ENCODE measurements at places on chromosomes 3 and 15.

DNA sequence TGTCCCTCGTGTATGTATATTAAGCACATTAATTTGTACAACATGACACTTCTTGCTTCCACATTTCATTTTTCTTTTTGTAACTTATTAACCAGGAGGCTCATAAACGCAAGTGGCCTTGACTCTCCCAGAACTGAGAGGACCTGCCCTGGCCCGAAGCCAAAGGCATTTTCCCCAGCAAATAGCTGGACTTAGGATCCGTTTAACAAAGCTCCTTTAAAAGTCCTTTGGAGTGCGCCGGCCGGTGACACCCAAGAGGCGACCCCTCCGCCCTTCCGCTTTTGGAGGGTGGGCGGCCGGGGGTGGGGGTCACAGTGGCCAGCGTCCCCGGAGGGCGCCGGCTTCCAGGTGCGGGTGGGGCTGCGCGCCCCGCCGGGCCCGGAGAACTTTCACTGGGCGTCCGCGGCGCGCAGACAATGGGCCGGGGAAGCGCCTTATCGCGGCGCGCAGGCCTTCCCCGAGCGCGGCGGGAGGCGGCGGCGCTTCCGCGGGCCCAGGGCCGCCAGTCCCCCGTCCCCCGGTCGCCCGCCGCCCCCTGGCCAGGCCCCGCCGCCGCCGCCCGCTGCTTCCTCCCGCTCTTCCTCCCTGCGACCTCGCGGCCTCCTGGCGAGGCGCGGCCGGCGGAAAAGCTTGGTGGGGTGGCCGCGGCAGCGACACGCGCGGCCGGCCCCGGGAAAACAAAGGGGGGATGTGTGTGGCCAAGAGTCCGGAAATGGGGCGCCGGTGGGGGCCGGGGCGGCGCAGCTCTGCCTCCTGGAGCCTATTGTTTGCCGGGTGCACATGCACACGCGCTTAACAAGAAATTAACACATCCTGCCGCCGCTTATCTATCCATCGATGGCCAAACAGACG lies 613.4 kb downstream of the MCTP2 start:
- H3K27ac ChIP-seq, result no peak overlapping the region
- H3K4me3 ChIP-seq, result no peak overlapping the region
- no peaks in the 10 kb centered on the region for H3K4me1 ChIP-seq

DNA sequence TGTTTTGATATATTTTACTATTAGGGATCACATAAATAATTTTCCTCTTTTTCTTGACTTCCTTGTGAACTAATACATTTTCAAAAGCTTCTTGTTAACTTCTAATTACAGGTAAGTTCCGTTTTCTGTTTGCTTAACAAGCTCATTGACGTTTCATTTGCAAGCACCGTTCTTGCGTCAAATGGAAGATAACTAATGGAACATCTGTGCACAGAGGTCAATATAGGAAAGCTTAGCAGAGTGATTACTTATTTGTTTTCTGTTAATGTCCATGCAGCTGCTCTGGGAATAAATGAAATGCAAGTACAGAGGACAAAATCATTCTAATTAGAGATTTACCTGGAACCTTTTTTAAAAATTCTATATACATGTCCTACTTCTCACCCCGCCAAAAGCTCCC lies 115.5 kb upstream of the C2CD4B start:
- no peaks in the 10 kb centered on the region for H3K4me1 ChIP-seq
- H3K36me3 ChIP-seq, result peaks cover 2% of the 10 kb centered on the region
- H3K4me3 ChIP-seq, result no peak overlapping the region
- H3K27me3 ChIP-seq, result peaks cover 61% of the 10 kb centered on the region
- H3K27ac ChIP-seq, result no peak overlapping the region

GRCh38 chr3:10473581-10474274 lies 31.7 kb downstream of the ATP2B2 start:
- no peak overlapping the region for H3K4me3 ChIP-seq
- peaks cover 40% of the 10 kb centered on the region for H3K27me3 ChIP-seq
- no peaks in the 10 kb centered on the region for H3K36me3 ChIP-seq
- H3K27ac ChIP-seq, result no peak overlapping the region

DNA sequence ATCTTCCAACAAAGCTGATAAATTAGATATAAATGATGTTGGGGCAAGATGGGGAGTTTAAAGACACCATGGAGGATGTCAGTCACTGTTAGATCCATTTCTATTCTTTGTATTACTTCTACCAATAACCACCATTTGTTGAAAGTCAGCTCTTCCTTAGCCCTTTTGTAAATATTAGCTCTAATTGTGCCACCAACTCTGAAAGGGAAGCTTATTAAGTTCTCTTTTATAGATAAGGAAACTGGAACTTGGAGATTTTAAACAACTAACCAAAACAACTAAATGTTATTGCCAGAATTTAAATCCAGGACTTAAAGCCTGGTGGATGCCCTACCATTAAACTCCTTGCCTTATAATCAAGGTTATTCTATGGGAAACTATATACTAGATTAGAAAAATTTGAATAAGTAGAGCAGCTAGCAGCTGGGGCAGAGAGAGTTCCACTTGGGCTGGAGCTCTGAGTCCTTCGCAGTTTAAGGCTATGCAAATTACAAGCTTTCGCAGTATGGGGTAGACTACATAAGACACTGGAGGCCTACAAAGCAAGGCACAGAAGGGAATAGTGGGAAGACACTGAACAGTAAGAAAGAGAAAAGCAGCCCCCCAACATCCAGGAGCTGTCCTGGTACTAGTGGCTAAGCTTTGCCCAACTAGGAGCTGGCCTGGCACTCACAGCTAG lies 52.6 kb downstream of the TM4SF18 start:
- peaks cover 7% of the 10 kb centered on the region for H3K27me3 ChIP-seq
- H3K4me3 ChIP-seq, result no peak overlapping the region
- no peak overlapping the region for H3K27ac ChIP-seq
- DNase-seq, result no peak
- no peaks in the 10 kb centered on the region for H3K36me3 ChIP-seq

DNA sequence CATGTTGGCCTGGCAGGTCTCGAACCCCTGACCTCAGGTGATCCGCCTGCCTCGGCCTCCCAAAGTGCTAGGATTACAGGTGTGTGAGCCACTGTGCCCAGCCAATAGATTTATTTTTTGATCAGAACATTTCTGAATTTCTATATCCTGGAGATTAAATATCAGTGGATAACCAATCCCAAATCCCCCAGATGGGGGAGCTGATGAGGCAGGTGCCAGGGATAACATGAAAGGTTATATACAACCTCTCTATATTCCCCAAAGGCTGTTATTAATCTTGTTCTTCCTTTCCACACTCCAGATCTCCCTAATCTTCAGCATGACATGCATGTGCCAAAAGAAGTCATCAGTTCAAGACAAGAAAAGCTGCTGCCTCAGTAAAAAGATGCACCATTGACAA lies 112.3 kb downstream of the WDR76 start:
- no peaks in the 10 kb centered on the region for H3K36me3 ChIP-seq
- peaks cover 37% of the 10 kb centered on the region for H3K27me3 ChIP-seq
- H3K4me3 ChIP-seq, result no peak overlapping the region
- H3K4me1 ChIP-seq, result no peaks in the 10 kb centered on the region
- no peak for DNase-seq

DNA sequence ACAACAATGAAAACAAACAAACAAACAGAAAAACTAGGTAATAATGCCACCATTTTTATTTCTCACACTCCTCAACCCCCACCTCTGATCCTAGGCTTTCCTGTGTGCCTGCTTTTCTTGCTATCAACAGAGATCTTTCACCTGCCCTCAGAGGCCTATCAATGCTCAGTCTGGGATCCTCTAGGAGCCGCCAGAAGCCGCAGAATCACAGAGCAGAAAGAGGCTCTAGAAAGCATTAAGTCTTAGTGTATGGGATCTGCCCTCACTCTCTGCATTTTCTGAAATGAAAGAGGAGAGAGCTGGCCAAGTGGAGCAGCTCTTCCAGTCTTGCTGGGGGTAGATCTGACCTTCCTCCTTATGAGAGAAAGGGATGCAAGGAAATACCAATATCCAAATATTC lies 306.8 kb downstream of the TUSC7 start:
- no peak for DNase-seq
- no peaks in the 10 kb centered on the region for H3K4me1 ChIP-seq
- no peaks in the 10 kb centered on the region for H3K27me3 ChIP-seq
- no peak overlapping the region for H3K27ac ChIP-seq
- no peaks in the 10 kb centered on the region for H3K36me3 ChIP-seq
- H3K4me3 ChIP-seq, result no peak overlapping the region

GRCh38 chr3:159486580-159486979 lies 502.1 kb upstream of the IL12A start:
- H3K27me3 ChIP-seq, result no peaks in the 10 kb centered on the region
- no peak overlapping the region for H3K27ac ChIP-seq
- no peak for DNase-seq
- H3K4me1 ChIP-seq, result no peaks in the 10 kb centered on the region
- H3K36me3 ChIP-seq, result no peaks in the 10 kb centered on the region

GRCh38 chr15:67358391-67358790 lies 103.8 kb downstream of the IQCH start:
- no peak overlapping the region for H3K27ac ChIP-seq
- H3K4me3 ChIP-seq, result no peak overlapping the region
- DNase-seq, result no peak
- H3K4me1 ChIP-seq, result peaks cover 2% of the 10 kb centered on the region

- DNase-seq, result no peak
- no peak overlapping the region for H3K4me3 ChIP-seq
- H3K36me3 ChIP-seq, result no peaks in the 10 kb centered on the region
- no peaks in the 10 kb centered on the region for H3K4me1 ChIP-seq
Observed at GRCh38 chr3:120498556-120499346, 48.0 kb upstream of the FSTL1 start.

- no peak overlapping the region for H3K4me3 ChIP-seq
- no peak for DNase-seq
- H3K36me3 ChIP-seq, result no peaks in the 10 kb centered on the region
- H3K27me3 ChIP-seq, result peaks cover 57% of the 10 kb centered on the region
- peaks cover 6% of the 10 kb centered on the region for H3K4me1 ChIP-seq
Observed at GRCh38 chr15:100914876-100915275, 4.3 kb upstream of the LRRK1 start.

DNA sequence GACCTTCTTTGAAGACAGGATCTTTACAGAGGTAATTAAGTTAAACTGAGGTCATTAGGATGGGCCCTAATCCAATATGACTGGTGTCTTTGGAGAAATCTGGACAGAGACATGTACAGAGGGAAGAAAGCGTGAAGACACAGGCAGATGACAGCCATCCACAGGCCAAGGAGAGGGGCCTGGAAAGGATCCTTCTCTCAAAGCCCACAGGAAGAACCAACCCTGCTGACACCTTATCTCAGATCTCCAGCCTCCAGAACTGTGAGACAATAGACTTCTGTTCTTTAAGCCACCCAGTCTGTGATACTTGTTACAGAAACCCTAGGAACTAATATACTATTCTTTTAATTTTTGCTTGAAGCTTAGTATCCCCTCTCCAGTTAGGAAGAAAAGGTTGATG lies 74.2 kb downstream of the WDR76 start:
- H3K4me3 ChIP-seq, result no peak overlapping the region
- no peak for DNase-seq
- H3K27me3 ChIP-seq, result peaks cover 5% of the 10 kb centered on the region
- H3K27ac ChIP-seq, result no peak overlapping the region

DNA sequence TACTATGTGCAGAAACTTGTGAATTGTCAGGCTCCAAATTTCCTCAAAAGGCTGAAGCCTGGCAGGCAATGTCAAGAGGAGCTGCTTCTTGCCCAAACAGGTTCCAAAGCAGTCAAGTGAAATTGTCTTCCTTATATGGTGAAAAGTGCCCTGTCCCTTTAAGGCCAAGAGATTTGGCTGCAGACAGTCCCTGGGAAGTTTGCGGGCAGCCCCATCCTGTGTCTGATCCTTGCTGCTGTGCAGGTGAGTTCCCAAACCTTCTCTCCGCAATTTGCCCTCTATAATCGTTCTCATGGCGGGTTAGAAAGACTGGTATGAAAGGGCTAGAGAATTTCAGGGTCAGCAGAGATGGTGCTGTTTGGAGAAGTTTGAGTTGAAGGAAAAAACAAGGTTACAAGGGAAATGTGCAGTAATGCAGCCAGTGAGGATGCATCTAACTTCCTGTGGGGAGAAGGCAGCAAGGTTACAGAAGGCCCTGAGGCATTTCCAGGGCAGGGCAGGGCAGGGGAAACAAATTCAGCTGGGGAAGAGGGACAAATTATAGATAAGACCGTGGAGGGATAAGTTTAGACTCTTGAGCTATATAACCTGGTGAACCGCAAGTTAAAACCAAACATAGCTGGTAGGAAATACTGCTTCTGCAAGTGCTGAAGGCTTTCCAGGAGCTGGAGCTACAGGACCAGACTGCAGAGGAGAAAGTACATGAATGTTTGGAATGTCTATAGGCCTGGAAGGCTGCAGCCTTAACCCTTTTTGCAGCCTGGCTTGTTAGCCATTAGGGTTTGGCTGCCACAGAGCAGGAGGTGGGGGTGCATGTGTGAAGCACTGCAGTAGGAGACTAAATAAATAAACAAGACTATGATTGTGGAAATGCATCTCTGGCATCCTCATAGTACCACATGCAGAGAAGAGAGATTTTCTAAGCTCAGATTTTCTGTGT lies 256.2 kb upstream of the IL12A start:
- no peak for DNase-seq
- H3K4me1 ChIP-seq, result peaks cover 2% of the 10 kb centered on the region
- H3K4me3 ChIP-seq, result no peak overlapping the region
- peaks cover 11% of the 10 kb centered on the region for H3K27me3 ChIP-seq
- H3K36me3 ChIP-seq, result no peaks in the 10 kb centered on the region

DNA sequence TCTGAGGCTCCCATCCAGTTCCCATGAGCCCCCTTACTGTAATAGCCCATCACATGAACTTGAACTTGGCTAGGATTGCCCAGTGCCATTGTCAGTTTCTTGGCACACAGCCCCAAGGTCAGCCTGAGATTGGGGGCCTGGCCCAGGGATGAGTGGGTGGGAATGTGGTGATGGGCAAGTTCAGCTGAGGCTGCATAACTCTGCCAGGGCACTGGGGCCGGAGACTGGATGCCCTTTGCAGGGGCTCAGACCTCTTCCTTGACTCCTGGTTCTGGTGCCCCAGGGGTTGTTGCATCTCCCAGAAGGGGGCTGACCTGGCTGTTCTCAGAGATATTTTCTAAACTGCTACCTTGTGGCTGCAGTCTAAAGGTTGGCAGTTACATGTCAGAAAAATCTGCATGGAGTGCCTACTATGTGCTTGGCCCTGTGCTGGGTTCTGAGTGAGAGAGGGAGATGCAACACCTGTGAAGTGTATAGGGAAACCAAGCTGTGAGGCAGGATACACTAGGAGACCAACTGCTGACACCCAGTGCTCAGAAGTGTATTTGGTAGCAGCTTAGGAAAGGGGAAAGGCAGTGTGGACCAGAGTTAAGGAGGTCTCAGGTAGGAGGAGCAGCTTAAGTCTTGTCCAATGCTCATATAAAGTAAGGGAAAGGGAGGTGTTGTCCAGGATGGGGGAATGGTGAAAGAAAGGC lies 74.8 kb upstream of the PRR23C start:
- H3K4me1 ChIP-seq, result no peaks in the 10 kb centered on the region
- DNase-seq, result no peak
- H3K36me3 ChIP-seq, result no peaks in the 10 kb centered on the region
- H3K27me3 ChIP-seq, result peaks cover 7% of the 10 kb centered on the region
- no peak overlapping the region for H3K27ac ChIP-seq

GRCh38 chr3:190345027-190345821 lies 23.0 kb upstream of the CLDN1 start:
- DNase-seq, result no peak
- H3K4me1 ChIP-seq, result peaks cover 5% of the 10 kb centered on the region
- peaks cover 16% of the 10 kb centered on the region for H3K27me3 ChIP-seq
- H3K4me3 ChIP-seq, result no peak overlapping the region
- peaks cover 2% of the 10 kb centered on the region for H3K36me3 ChIP-seq
- no peak overlapping the region for H3K27ac ChIP-seq

Measured in T-helper 17 cell (primary cell).